ENCODE measurements at places on chromosomes 6 and 20.
A peak's percentile ranks its signal among the peaks of the same experiment; 100 is the strongest.

DNA sequence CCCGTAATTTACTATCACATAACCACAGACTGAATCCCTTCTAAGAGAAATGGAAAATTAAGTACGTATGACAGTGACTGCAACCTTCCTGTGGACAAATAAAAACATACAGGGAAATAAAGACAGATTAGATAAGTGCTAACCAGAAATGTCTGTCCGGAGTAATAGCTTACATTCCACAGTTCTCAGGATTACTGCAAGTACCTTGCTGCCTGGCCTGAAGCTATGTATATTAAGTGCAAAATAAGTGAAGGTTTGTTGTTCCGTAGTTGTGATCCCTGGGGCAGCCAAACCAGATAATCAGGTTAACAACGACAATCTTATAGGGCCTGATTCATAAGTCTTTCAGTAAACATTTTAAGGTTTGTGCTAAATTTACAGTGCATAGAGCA is 2.8 kb downstream of the NEDD9 start:
- DNase-seq = no peak

GRCh38 chr20:15036948-15037347 is 699.5 kb upstream of the FLRT3 start:
- no peak for DNase-seq

- peak; percentile 34 for DNase-seq
Measured at GRCh38 chr6:106511288-106512047, 117.8 kb downstream of the RTN4IP1 start.

- no peak for DNase-seq
Measured at GRCh38 chr20:40966103-40966502, 62.5 kb upstream of the TOP1 start.

- DNase-seq = no peak
Measured at GRCh38 chr6:134707342-134708031, 242.4 kb downstream of the ALDH8A1 start.

- no peak for DNase-seq
Measured at GRCh38 chr6:125717120-125717731, 32.2 kb upstream of the HEY2 start.

DNA sequence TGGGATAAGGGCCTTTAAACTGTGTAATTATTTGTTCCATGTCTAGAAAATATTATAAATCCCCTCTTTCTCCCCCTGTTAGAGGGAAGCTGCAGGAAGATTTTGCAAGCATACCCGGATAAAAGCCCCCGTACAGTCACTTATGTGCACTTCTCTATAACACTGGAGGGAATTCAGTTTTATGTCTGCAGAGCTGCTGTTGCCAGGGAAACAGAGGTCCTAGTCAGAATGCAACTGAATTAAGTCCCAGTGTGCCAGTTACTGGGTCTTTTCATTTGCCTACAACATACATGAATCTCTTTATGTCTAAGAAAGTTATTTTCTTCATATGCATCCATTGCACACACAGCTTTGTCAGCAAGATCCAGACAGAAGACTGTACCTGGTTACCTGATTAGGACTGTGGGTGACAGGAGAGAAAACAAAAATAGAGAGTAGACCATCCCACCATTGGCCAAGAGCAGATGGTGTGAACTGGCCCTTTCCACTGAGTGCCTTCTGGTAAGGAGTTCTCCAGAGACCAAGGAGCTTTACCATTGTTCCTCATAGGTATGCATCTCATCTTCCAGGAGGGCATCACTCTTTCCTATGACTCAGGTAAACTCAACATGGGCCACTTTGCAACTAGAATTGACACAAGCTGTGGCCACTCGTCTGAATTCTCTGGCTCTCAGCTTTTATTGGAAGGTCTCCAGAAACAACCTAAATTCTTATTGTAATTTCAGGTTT is 180.8 kb upstream of the PHACTR1 start:
- no peak for DNase-seq

GRCh38 chr6:142395768-142396231 is 94.0 kb downstream of the ADGRG6 start:
- no peak for DNase-seq

DNA sequence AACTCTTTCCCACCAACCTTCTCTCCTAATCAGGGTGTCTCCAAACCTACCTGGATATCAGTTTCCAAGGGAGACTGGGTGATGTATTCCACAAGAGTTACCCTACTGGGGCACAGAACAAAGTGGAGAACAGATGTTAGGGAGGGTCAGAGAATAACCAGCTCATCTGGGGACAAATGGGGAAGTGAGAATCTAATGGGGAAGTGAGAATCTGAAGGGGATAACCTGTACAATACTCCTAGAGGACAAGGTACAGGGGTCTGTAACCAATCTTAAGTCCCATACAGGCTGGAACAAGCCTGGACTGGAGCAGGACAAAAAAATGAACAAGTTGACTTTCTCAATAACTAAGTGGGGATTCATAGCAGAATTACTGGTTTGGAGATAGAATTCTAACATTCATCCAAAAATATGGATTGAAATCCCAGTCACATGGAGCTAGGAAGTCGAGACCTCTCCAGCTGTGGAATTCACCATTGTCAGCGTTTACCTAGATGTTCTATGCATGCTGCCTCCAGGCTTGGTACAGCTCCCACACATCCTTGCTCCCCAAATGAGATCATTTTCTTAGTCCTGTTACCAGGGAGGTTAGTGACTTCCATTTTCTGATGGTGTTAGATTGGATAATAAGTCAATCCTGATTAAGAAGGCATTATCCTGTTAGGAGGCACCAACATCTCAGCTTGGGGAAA is 214.8 kb upstream of the MOCS1 start:
- no peak for DNase-seq

DNA sequence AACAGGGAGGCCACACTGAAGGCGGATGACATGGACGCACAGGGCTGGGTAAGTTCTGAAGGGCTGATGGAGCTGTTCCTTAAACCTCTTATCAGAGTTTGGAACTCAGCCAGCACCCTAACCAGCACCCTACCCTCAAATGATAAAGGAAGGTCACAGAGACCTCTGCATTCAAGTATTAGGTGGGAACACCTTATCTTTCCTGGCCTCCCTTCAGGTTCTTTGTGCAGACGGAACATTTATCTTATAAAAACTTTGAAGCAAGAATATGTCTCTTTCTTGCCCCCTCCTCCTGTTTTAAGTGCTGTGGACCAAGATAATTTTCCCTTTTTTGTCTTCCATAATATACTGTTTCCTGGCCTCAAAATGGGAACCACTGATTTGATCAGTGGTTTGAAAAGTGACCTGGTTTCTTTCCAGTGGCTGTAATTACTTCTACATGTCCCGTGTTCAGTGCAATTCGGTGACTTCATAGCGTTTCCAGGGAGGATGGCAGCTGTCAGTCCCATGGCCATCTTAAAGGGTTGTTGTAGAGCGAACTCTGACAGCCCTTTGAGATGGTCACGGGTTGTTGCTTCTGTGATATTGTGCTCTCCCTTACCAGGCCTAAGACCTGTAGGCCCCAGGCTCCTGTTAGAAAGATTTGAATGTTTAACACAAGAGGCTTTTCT is 213.2 kb upstream of the MYLIP start:
- DNase-seq = no peak

DNA sequence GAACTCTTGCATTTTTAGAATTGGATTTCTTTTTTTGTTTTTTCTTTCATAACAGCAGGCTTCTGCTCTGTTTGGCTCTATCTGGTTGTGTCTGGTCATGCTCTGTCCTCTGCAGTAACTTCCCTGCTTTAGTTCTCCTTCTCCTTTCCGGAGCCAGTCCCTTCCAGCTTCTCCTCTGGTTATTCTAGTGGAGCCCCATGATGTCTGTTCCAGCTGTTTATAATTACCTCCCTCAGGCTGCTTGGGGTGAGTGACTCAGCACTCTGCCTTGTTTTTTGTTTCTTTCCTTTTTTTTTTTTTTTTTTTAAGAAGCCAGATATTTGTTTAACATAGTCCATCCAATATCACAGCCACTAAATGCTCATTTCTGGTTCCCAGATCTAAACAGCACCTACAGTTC is 409.6 kb downstream of the MAFB start:
- DNase-seq = no peak

DNA sequence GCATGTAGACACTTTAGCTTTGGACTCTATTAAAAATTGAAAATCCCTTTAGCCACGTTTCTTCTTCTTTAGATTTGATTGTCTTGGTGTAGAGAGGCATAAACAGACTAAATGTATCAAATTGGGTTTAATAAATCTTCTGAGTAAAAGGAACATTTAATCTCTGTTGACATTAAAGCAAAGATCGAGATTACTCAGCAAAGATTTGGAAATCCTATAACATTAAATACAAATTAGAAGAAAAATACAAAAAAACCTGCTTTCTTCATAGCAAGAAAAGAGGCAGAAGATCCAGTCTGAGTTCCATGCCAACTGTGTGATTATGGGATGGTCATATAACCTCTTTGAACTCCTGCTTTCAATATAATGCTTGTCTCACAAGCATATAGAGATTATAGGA is 172.3 kb downstream of the GJA1 start:
- DNase-seq = no peak

GRCh38 chr6:32876603-32877002 is 22.6 kb downstream of the PSMB9 start:
- no peak for DNase-seq

- no peak for DNase-seq
Measured at GRCh38 chr6:136599329-136600011, 49.2 kb upstream of the MAP7 start.

DNA sequence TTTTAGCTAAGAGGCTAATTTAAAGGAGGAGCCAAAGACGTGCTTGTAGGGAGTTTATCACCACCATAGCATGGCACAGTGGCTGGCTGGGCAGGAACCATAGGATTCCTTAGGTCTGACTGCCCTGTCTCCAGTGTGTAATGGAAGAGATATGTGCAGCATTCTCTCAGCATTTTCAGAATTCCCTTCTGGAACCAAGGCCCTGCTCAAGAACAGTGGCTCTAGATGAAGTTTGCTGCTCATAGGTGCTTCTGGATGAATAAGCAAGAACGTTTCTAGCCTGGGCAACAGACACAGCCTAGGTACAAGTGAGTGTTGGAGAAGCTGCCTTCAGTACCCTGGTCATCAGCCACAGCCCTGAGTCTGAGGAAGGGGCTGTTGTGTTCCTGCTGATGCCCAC is 69.1 kb downstream of the LCA5 start:
- no peak for DNase-seq

GRCh38 chr6:42714098-42714761 is 8.2 kb downstream of the PRPH2 start:
- DNase-seq = no peak

DNA sequence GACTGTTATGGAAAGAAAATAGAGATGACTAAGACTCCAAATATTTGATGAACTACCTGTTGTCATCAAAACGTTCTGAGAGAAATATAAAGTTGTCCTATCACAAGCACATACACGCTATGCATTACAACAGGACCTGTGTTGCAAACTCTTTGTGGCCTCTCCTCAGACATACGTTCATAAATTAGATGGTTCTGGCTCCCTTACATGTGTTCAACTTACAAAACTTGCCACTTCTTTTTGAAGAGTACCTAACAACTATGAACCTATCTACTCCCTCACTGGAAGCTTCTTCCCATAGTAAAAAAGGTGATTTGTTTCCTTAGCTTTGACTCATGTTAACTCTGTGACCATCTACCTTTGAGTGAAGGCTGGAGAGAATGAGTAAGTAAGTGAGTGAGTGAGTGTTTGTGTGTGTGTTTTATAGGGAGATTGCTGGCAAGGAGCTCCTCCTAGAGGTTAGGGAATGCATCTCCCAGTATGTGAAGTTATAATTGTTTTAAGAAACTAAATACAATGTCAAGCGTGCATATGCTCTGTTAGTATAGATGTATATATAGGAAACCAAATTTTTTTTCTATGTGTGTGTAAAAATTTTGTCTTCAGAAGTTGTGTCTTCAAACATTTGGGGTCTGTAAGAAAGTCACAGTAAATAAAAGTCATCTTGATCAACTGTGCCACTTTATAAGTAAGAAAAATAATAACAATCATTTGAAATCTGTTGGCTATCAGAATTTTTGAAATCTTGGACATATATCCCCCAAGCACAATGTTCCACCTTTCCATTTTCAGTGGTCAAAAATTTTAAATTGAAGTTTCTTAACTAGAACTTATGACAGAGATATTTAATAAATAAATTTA is 1211.1 kb upstream of the GJE1 start:
- no peak for DNase-seq
